ENCODE measurements at places on chromosomes 2 and 18.
A peak's percentile ranks its signal among the peaks of the same experiment; 100 is the strongest.

DNA sequence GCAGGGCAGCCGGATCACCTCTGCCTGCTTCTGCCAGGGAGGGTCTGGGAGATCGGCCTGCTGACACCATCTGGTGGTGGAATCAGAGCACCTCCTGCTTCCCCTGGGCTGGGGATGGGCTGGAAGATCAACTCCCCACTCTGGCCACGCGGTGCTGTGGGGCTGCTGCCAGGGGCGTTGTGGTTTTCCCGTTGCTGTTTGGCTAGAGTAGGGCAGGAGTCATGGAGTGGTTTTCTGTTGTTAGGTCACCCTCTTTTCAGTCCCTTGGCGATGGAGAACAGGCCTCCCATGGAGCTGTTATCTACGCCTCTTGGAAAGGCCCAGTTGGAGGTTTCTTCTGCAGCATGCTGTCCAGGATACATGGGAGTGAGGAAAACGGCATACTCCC is 15.2 kb downstream of the BCL2L11 start:
- no peak for DNase-seq

- DNase-seq = no peak
Measured at GRCh38 chr2:109647636-109648035, 33.5 kb downstream of the SOWAHC start.

- no peak for DNase-seq
Measured at GRCh38 chr2:150885236-150885635, 376.4 kb downstream of the RBM43 start.

DNA sequence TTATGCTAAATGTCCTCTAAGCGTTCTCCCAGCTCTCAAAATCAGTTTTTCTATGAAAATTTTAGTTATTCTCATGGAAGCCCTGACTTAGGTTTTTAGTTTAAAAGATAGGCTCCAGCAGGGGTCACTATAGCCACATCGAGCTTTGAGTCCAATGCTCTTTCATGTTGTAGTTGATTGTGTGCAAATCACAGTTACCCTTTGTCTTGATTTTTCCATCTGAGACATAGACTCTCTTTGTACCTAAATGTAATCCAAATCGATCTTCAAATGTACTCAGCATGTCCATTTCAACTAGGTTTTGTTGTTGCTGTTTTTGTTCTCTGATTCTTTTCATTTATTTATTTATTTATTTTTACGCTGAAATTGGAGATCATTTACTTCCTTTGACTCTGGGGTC is 26.4 kb upstream of the MSTN start:
- peak; percentile 22 for DNase-seq

- no peak for DNase-seq
Measured at GRCh38 chr18:44782617-44783016, 101.9 kb downstream of the SETBP1 start.

DNA sequence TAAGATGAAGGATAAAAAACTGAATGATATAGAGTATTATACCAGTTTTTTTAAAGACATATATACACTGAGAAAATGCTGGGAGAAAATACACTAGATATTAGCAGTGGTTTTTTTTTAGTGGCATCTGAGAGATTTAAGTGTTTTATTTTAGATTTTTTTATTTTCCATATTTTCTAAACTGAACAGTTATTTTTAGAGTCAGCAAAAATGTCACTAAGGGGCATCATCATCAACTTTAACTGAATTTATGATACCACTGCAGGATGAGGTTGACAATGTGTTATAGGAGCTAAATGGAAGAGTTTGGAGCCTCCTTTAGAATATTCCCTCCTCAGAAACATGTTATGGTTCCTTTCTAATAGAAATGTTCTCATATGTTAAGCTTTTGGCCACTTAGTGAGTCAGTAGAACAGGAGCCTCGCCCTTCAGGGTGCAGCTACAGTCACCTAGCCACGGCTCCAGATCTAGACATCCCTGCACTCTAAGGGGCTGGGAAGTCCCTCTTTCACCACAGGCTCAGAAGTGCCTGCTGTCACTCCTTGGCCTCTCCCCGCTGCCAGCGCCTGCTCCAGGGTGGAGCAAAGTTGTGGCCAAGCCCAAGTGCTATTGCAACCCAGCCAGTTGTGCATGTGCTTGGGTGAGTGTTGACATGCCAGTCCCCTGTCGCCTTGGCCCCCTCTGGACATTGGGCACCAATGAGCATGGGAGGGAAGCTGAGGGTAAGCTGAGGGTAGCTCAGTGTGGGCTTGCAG is 210.7 kb upstream of the RASGRP3 start:
- DNase-seq = no peak

DNA sequence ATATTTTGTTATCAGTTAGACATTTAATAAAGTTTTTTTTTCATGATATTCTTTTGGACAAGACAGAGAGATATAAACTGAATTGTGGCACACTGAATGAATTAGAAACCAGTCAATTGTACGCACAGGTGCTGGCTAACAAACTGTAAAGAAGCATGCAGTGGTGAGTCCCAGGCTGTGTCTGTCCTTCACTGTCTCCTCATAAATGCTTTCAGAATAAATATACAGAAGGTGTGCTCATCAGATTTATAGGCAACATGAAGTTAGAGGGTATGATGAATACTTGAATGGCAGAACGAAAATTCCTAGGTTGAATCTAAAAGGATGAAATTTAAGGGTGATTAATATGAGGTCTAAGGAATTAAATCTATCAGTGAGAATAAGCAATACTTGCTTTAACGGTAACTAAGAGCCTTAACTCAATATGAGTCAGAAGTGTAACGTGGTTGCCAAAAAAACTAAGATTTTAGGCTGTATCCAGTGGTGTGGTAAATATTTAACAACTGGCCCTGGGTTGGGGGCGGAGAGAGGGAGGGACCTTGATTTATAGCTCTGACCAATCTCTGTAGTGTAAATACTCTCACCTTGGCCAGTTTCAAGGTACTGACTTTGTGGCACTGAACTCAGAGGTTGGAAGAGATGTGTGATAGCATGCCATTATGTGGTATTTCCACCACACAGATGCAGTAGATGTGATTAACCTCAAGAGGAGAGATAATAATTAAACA is 41.9 kb upstream of the AAK1 start:
- no peak for DNase-seq

DNA sequence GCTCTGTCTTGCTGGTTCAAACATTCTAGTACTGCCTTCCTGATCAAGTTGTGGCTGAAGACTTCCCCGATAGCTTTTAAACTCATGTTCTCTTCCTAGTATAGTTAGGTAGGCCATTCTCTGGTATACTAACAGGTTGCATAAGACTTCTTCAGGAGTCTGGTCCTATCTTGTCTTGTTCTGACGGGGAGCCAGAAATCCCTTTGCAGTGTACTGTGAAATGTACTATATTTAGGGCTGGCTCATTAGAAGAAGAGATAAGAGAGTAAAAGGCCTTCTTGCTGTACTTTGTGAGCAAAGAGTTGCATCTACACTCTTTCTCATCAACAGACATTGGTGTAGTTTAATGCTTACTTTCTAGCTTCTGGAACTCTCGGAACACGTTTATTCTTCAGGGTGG is 331.9 kb downstream of the NUP35 start:
- DNase-seq = no peak

GRCh38 chr18:32381761-32382160 is 88.9 kb downstream of the GAREM1 start:
- no peak for DNase-seq

- DNase-seq = no peak
Measured at GRCh38 chr2:83757329-83757728, 701.8 kb downstream of the SUCLG1 start.

- no peak for DNase-seq
Measured at GRCh38 chr2:149915151-149915550, 327.6 kb upstream of the MMADHC start.

DNA sequence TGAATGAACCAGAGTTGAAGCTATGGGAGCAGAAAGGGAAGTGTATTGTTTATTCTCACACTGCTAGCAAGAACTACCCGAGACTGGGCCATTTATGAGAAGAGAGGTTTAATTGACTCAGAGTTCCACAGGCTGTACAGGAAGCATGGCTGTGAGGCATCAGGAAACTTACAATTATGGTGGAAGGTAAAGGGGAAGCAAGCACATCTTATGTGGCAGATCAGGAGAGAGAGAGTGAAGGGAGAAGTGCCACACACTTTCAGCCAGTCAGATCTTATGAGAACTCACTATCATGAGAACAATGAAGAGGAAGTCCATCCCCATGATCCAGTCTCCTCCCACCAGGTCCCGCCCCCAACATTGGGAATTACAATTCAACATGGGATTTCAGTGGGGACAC is 383.2 kb upstream of the SLC14A2 start:
- no peak for DNase-seq
